ENCODE measurements at places on chromosomes 7 and 10.

GRCh38 chr7:71221549-71221948 is 89.6 kb downstream of the GALNT17 start:
- DNase-seq: no peak

DNA sequence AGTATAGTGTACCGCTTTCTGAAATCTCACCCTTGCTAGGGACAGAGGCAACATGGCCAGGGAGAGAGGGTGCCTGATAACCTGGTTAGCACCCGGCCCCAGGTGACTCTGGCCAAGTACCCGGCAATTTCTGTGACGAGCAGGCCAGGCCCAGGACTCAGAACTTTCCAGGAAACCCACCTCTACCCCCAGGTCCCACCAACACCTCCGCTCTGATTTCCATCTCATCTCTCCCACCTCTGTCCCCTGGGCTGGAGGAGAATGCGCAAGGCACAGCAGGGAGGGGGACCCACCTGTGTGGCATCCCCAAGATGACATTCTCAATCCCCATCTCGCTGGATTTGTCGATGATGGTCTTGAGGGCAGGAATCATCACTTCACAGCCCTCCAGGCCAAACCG is 11.6 kb downstream of the OGDHL start:
- no peak for DNase-seq

GRCh38 chr7:149291781-149292461 is 29.9 kb downstream of the ZNF783 start:
- no peak for DNase-seq

DNA sequence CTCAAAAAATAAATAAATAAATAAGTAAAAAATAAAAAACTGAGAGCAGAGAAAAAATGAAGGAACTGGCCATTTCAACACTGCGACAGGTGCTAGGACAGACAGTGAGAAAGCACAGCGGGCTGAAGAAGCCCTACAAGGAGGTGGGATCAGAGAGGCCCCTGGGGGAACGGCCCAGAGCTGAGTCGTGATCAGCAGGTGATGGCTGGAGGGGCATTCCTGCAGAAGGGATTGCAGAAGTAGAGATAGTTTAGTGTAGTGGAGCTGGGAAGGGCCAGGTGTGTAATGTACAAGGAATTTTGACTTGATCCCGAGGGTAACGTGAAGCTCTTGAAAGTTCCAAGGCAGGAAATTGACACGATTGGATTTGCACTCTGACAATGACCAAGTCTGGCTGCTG is 112.1 kb downstream of the CUL2 start:
- no peak for DNase-seq

GRCh38 chr7:47433564-47433895 is 148.4 kb downstream of the TNS3 start:
- no peak for DNase-seq

- no peak for DNase-seq
Observed at GRCh38 chr10:131996466-131997365, 15.0 kb upstream of the BNIP3 start.

GRCh38 chr10:72303424-72304128 is 29.9 kb downstream of the DDIT4 start:
- DNase-seq: no peak

DNA sequence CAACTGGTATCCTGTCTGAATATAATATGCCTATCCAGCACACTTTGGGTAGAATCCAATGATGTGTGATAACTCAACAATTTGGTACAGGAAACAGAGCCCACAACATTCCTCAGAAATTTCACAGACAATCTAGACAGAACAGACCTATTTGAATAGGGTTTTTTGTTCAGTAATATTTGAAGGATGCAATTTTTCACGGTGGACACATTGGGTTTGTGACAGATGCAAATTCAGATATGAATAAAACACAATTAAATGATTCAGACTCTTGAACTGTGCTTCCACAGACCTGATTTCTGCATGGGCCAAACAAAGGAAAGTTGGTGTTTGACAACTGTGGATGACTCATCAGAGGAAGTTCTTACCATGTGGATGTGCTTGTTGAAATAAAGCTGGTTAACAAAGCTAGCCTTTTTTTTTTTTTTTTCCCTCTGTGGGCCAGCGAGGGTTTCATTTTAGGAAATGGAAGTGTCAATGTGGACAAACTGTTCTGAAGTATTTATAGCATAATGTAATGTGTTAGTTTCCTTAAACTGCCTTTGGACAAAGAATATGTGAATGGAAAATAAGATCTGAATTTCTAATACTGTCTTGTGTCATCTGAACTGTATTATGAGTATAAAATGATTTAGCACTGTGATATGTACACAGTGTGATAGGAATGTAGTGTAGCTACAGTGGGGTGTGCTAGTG is 43.2 kb upstream of the FAM133B start:
- DNase-seq: no peak

- DNase-seq: no peak
Observed at GRCh38 chr10:43141421-43141820, 3.2 kb downstream of the CSGALNACT2 start.

GRCh38 chr7:75993689-75994387 is 557 bp downstream of the TMEM120A start:
- peak; percentile 92 for DNase-seq

GRCh38 chr10:103839872-103840739 is 15.3 kb downstream of the SH3PXD2A start:
- DNase-seq: no peak

DNA sequence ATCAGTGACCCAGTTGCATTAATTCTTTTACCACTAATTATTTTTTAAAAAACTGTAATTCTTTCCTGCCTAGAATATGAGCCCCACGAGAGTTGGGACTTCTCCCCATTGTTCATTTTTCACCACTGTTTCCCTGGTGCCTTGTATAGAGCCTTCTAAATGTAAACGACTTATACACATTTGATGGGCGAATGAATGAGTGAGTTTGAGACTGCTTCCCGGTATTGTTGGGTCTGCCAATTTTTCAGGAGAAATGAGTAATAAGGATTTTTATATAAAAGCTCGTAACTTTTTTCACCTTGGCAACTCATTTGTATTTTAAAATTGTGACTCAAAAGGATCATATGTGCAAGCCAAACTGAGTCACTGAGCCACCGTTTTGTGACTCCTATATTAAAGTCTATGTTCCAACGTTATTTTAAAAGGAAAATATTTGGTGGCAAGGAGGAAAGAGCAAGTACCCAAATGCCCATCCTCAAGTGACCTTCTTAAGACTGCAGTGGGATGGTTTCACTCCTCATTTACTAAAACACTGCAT is 621.3 kb downstream of the KCNMA1 start:
- no peak for DNase-seq

- DNase-seq: no peak
Observed at GRCh38 chr7:127782075-127782474, 130.1 kb downstream of the SND1 start.

DNA sequence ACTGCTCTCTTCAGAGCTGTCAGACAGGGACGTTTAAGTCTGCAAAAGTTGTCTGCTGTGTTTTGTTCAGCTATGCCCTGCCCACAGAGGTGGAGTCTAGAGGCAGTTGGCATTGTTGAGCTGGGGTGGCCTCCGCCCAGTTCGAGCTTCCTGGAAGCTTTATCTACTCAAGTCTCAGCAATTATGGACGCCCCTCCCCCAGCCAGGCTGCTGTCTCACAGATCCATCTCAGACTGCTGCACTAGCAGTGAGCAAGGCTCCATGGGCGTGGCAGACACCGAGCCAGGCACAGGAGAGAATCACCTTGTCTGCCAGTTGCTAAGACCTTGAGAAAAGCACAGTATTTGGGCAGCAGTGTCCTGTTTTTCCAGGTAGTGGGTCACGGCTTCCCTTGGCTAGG is 98.1 kb downstream of the SDHAF3 start:
- DNase-seq: no peak

GRCh38 chr10:33878238-33878786 is 543.8 kb upstream of the NRP1 start:
- DNase-seq: no peak

DNA sequence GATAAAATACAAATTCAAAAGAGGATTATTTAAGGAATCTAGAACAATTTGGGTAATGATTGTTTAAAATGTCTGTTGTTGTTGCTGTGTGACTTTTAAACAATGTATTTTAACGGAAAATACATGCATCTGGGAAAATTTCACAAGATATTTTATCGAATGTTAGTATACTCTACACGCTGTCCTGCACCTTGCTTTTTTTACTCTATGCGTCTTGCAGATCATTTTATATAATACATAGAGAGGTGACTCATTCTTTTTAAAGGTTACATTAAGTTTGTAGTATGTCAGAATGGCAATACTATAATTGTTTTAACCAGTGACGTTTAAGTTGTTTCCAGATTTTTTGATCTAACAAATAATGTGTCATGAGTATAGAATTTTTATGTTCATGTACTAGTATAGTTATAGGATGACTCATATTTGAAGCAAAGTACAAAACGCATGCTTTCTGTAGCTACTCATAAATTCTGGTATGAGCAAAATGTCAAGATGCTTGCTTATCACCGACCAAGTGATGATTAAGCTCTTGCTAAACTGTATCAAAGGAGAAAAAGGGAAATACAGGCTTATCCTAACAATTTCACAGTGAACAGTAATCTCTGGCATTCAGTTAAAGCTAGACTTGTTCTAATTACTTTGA is 4.9 kb downstream of the DKK1 start:
- DNase-seq: no peak

- DNase-seq: no peak
Observed at GRCh38 chr7:37957221-37957970, 37.0 kb downstream of the EPDR1 start.
